ENCODE measurements at places on chromosomes 3 and 15.

DNA sequence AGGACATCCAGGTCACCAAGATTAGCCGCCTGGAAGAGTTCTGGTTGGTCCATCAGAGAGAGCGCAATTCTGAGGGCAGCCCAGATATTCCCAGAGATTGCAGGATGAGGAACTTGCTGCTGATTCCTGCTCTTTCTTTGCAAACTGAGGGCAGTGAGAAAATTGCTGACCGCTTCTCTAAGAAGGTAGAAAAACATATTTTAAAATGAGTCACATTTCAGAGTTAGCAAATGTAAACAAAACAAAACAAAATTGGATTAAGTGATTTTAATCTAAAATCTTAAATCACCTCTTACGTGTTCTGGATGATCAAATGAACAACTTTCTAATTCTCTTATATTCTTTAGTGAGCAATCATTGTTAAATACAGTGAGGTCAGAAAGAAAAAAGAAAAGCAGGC lies 149.0 kb downstream of the USP13 start:
- DNase-seq: peak; percentile 14

GRCh38 chr15:68385671-68386586 lies 46.0 kb downstream of the ITGA11 start:
- DNase-seq: no peak

GRCh38 chr3:120926146-120926545 lies 18.1 kb downstream of the STXBP5L start:
- no peak for DNase-seq

DNA sequence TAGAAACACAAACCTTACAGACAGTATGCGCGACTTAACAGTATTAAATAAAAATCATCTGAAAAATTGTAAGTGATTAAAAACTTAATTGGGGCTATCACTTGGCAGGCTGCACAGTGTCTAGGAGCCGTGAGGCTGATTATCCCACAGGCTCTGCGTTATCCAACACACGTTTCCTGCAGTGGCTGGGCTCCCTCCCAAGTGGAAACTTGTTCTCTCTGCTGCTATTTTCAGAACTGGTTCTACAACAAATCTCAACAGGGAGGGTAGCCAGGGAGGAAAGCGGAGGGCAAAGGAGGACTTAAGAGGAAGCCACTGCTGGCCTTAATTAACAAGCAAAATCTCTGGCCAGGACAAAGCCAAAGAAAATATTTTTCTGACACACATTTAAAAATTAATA lies 555.2 kb downstream of the MAGI1 start:
- peak; percentile 89 for DNase-seq

DNA sequence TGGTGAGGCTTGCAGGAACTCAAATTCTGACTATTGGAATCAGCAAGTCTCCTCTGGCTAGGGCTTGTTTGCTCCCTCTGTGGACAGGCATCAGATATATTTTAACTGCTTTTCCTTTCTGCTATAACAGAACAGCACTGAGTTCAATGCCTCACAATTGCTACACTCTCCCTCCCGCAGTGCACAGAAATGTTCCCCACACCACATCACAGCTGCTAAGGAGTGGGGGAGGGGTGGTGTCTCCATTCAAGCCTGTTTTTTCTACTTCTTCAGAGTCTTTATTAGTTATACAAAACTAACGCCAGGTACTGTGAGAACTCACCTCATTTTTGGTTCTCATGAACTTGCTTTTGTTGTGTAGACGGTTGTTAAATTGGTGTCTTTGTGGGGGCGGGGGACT lies 68.5 kb downstream of the BCHE start:
- DNase-seq: no peak

DNA sequence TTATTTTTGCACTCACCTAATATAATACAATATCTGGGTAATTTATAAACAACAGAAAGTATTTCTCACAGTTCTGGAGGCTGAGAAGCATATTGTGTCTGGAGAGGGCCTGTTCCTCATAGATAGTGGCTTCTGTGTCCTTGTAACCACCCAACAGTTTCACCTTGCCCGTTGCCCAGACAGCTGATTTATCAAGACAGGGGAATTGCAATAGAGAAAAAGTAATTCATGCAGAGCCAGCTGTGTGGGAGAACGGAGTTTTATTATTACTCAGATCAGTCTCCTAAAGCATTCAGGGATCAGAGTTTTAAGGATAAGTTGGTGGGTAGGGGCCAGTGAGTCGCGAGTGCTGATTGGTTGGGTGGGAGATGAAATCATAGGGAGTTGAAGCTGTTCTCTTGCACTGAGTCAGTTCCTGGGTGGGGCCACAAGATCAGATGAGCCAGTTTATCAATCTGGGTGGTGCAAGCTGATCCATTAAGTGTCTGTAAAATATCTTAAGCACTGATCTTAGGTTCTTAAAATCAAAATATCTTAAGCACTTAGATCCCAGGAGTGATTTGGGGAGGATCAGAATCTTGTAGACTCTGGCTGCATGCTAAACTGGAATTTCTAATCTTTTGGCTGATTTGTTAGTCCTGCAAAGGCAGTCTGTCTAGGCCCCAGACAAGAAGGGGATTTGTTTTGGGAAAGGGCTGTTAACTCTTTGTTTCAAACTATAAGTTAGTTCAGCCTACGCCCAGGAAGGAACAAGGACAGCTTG lies 33.9 kb upstream of the C15orf39 start:
- DNase-seq: peak; percentile 88

GRCh38 chr3:151863611-151864010 lies 9.8 kb upstream of the SUCNR1 start:
- no peak for DNase-seq

DNA sequence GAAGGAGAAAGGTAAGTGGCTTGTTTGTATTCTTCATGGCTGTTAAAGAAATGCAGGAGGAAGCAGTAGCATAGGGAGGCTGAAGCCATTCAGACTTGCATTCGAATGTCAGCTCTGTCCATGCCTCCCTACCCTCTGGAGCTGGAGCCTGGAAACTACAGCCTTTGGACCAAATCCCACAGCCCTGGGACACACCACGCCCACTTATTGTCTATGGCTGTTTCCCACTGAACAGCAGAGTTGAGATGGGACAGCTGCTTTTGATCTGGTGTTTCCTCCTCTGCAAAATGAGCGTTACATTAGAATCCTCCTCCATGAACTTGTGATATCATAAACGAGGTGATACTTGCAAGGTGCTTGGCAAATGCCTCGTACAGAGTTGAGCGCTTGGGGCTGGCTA lies 3.6 kb downstream of the FAM107A start:
- DNase-seq: no peak

DNA sequence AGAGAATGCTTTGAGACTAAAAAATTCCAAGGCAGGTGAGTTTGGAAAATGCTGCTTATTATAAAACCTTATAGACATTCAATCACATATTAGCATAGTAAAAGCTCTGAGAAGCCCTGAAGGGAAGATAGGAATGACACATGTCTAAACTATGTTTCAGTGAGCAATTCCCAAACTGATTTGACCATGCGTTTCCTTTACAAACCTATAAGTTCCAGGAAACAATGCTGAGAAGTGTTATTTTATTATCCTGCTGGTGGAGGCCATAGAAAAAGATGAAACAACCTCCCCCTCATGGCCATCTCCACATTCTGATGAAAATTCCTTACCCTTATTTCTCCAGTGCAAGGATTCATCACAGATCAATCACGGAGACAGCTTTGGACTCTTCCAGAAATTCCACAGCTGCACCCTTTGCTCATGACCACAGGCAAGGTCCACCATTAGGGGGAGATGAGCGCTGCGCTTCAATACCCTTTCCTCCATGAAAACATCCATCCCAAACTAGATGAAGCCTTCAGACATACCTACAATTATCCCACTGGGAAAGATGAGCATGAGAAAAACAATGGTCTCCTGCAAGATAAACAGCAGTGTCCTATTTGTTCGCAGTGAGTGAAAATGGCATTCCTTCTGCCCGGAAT lies 372.1 kb downstream of the MAGI1 start:
- DNase-seq: peak; percentile 59

DNA sequence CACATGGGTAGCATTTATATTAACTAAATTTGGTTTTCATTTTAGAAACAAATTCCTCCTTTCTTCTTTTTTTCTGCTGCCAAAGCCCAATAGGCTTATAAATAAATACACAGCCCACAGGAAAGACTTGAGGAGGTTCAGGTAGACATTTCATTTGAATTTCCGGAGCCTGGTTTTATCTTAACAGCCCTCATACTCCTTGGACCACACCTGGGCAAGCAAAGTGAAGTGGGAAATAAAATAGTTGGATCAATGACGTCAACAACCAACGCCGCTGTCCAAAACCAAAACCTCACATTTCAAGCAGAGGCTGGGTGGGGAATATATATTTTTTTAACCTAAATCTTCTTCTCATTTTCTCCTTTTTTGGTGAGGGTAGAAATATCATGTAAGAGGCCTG lies 53.2 kb downstream of the RFTN1 start:
- DNase-seq: no peak

DNA sequence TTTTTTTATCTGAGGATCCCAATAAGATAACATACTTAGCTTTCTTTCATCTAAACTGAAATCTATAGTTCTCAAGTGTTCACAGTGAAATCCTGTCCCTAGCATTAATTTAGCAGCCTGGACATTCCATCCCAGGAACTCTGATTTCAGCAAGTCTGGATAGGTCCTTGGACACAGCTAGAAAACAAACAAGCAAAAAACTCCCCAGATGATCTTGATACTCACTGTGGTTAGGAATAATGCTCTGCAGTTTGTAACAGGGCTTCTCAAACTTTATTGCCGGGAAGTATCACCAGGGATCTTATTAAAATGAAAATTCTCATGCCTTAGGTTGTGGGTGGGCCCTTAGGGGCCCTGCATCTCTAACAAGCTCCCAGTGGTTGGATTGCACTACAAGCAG lies 24.3 kb downstream of the THBS1 start:
- DNase-seq: no peak

DNA sequence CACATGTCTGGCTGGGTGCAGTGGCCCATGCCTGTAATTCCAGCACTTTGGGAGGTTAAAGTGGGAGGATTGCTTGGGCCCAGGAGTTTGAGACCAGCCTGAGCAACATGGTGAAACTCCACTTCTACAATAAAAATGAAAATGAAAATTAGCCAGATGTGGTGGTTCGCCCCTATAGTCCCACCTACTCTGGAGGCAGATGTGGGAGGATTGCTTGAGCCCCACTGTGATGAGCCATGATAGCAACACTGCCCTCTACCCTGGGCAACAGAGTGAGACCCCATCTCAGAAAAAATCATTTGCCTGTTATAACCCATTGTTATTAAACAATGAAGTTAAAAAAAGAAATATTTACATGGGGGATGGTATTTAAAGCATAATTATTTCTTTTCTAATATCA lies 240.1 kb upstream of the ZPLD1 start:
- no peak for DNase-seq

Data from epithelial cell of esophagus (primary cell).